Stimulated activated CD4-positive, alpha-beta T cell treated with anti-CD3 and anti-CD28 coated beads, Interleukin-1b, Interleukin-23, amount 100 ng/mL, for 48 hours (primary cell): ENCODE measurements at places on chromosomes 11 and 22.

DNA sequence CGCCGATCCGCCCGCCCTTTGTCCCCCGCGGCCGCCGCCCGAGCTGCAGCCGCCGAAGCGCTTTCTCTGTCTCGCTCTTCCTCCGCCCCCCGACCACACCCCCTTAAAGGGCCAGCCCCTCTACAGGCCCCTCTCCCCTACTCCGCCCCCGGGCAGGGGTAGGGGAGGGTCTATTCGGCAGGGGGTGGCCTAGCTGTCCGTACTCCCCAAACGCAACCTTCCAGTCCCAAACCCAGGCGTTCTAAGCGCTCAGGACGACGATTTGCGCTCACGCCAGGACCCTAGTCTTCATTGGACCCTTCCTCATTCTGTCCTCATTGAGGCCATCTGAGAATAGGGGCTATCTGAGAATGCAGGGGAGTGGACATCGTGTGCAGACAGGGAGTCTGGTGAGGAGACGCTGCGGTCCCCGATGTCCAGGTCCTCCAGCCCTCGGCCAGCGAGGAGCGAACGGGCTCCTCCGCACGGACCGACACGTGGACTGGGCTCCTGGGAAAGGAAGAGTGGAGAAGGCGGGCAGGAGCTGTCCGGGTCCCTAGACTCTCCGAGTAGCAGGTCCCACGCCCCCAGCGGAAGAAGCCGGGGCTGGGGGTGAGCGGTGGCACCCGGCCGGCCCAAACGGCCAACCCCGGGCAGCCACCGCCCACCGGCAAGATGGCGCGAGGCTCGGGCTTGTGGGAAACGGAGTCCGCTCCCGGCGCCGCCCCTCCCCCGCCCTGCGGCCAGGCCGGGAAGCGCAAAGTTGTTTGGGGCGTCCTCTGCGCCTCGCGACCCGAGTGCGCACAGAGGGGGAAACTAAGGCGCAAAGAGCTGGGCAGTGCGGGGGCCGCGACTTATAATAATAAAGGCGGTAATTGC, at the start of gene PPP1R14B:
Gene PPP1R14B, minus strand, starts transcription at position 73 of the 858 bp plus-strand sequence. CDS start 270 bp downstream, outside the sequence.
- peak; percentile 80 for DNase-seq

DNA sequence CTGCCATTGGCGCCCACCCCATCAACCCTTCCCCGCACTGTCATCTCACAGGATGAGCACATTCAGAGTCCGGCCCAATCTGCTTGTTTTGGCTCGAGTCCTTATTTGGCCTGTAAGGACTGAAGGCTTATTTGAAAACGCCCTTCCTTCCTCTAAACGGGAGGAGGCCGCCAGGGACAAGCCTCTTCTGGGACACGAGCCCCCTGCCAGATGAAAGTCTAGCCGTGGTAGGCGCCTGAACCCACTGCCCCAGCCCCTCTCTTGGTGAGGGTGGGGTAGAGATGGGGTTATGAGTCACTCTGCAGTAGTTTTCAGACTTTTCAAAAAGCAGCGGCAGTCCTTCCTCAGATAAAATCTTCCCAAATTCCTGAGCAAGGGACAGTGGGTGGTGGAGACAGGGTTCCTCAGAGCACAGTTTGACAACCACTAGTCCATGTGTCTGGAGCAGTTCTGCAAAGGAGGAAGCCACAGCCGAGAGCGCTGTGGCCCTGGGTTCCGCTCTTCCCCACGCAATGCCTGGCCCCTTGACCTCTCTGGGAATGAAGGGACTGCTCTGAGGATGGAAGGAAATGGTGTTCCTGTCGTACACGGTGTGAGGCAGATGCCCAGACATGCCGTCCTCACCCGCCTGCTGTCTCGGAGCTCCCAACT, 57.0 kb downstream of the MYH9 start:
- DNase-seq: no peak

- no peak for DNase-seq
Measured at GRCh38 chr11:72647882-72648281, 26.3 kb downstream of the PDE2A start.

- no peak for DNase-seq
Measured at GRCh38 chr11:10666556-10667520, 26.7 kb downstream of the IRAG1 start.

DNA sequence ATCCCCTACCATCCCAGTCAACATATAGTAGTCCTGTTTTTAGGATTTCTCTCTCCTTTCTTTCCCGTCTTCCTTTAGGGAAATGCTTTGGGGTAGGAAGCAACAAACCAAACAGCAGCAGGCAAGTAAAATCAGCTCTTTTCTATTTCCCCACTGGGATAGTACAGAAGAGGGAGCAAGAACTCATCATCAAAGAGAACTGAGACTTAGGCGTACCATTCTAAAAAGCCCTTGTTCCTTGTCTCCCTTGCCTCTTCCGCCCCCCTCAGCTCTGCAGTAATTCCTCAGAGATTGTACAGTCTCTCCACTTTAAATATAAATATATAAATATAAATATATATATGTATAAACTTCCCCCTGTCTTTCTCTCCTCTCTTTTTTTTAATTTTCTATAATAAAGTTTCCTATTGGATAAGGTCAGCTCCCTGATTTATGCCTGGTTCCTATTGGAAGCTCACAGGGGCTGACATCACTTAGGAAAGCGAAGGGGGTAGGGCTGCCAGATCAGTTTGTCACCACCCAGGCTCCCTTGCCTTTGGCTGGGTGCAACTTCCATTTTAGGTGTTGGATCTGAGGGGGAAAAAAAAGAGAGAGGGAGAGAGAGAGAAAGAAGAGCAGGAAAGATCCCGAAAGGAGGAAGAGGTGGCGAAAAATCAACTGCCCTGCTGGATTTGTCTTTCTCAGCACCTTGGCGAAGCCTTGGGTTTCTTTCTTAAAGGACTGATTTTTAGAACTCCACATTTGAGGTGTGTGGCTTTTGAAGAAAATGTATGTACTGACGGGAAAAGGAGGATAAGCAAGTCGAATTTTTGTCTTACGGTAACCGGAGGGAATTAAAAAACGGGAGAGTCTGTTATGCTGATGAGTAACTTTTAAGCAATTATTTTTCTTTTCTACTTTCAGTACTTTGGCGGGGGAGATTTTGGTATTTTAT, at the start of gene CTNND1:
Gene CTNND1, plus strand, starts transcription at position 502 of the 934 bp plus-strand sequence. CDS start 29,677 bp downstream, outside the sequence.
- DNase-seq: no peak

- DNase-seq: no peak
Measured at GRCh38 chr22:23305922-23306374, 125.6 kb downstream of the BCR start.

DNA sequence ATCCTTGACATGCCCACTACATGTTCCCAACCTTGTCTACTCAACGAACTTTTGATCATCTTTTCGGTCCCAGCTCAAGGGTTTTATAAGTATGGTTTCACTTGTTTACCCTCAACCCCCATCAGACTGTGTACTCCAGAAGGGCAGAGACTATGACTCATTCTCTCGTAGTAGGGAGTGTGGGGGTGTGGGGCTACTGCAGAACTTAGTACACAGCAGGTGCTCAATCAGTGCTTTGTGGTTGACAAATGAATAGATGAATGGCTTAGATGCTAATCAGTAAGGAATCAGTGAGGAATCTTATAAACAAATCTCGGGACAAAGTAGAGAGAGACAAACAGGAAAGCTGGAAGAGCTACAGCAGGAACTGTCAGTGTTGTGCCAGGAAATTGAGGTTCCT, 151.7 kb upstream of the PLET1 start:
- no peak for DNase-seq

GRCh38 chr11:65355776-65356393, 1.3 kb downstream of the TIGD3 start:
- DNase-seq: no peak

- DNase-seq: no peak
Measured at GRCh38 chr11:71976551-71976950, 22.2 kb upstream of the IL18BP start.

GRCh38 chr22:23938328-23939016, 22.5 kb downstream of the GSTT2B start:
- DNase-seq: no peak

DNA sequence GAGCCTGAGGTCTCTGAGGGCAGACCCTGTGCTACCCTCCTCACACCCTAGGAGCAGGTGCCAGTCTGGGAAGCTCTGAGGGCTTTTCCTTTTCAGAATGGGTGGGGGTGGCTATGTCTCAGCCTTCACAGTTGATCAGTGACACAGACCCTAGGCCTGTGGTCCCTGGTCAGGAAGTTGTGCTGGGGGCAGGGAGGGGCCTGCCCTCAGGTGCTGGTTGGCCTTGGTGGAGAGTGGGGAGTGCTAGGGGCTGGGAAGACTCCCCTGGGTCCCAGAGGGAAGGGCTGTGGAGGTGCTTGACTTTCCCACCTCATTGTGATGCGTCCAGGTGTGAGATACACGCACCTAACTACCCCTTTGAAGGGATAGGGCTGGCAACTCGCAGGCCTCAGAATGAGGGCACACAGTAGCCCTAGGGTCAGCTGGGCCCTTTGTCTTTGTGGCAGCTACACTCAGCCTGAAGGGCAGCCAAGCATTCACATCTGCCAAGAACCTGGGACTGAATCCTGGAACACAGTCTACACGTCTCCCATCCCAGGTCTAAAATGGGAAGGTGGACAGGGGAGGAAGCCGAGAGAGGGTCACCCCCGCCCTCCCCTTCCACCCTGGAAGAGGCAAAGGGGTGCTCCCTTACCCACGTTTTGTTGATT, 31.2 kb upstream of the ATXN10 start:
- DNase-seq: no peak

DNA sequence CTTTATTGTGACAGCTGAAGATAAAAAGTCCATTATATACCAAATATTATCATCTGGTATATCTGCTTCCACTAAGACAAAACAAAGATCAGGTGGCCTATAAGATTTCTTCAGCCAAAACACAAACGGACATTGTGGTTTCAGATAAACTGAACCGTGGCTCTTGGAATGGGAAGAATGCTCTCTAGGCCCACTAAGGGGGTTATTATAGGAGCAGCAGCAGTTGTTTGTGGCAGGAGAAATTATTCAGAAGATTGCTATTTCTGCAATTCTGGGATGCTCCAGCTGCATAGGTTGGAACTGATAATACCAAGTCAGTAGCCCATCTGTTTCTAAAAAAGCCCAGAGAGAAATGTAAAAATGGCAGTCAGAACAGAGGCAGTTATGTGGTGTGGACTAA, 145.3 kb downstream of the NCAM1 start:
- no peak for DNase-seq

DNA sequence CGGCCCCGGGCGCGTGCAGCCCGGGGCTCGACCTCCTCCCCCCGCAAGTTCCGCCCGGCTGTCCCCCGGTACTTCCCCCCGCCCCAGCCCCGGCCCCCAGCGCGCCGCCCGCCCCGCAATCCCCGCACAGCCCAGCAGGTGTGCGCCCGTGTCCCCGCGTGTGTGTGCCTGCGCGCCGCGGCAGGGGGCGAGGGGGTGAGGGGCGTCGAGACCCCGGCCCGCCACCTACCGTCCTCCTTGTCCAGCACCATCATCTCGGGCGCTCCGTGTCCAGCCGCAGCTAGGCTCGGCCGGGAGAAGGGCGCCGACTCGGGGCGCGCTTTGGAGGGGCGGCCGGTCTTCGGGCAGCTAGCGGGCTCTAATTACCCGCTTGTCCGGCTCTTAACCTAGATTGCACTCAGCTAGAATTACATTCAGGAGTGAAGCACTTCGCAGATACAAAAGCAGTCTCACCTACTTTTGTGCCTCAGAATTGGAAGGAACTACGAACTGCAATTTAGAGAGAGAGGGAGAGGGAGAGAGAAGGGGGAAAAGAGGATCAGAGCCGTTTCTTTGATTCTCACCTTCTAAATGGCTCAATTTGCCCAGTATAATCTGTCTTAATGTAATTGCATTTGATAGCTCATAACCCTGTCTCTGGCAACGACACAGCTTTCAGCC, 439 bp downstream of the LMO1 start:
- DNase-seq: no peak

DNA sequence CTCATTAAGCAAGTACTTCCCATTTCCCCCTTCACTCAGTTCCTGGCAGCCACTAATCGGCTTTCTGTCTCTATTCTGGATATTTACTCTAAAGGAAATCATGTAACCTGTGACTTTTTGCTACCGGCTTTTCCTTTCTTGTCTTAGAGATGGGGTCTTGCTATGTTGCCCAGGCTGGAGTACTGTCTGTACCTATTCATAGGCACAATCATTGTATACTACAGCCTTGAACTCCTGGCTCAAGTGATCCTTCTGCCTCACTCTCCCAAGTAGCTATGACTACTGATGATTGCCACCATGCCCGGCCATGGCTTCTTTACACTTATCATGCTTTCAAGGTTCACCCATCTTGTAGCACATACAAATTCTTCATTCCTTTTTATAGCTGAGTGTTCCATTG, 12.4 kb downstream of the SLC25A17 start:
- no peak for DNase-seq

DNA sequence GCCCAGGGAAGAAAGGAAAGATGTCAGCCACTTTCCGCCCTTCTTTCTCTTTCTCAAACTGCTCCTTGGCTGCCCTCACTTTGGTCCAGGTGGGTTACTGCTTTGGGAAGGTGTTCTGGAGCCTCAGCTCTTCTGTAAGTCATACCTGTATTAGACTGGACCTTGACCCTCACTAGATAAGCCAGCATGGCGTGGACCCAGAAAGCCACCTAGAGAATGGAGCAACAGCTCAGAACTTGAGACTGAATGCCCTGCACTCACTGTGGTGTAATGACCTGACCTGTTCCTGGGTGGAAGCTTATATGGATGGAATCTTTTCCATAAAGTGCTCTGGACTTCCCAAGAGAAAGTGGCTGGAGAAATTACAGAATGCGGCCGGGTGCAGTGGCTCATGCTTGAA, 15.6 kb downstream of the ACP2 start:
- DNase-seq: no peak

DNA sequence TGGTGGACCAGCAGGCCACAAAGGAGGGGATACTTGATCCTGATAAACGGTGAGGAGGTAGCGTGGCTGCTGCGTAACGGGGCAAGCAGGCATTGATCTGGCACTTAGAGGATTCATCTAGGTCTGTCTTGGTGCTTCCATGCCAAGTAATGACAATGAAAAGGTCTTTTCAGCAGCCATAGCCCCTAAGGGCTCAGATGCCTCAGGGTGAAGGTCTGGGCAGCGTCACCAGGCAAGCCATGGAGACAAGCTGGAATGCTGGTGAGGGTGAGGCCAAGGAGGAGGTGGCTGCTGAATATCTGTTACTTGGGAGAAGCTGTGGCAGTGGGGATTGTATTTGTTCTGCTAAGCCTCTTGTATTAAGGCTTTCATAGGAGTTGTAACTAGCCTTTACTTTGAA, 4.8 kb upstream of the CHKB start:
- DNase-seq: no peak

GRCh38 chr11:61956191-61957020, 6.3 kb downstream of the BEST1 start:
- no peak for DNase-seq

GRCh38 chr11:58152781-58153180, 27.5 kb upstream of the OR9I1 start:
- DNase-seq: no peak
